ENCODE measurements at places on chromosomes 3 and 15.
A peak's percentile ranks its signal among the peaks of the same experiment; 100 is the strongest.

DNA sequence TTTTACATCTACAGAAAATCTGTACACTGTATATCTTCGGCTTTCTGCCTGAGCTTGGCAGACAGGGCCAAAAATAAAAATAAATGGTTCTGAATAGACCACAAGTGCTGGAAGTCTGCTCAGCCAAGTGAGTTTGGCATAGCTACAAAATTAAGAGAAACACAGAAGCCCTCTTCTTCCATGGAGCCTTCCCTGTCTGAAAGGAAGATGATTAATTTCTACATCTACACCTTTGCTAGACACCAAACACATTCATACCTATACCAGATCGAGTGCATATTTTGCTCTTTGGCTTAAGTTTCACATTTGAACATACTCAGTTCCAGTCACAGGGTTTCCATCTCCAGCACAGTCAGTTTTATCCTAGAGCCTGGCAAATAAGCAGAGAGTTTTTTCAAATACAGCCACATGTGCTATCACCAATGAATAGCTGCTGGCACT, 224.6 kb downstream of the GREM1 start:
- no peak for DNase-seq

DNA sequence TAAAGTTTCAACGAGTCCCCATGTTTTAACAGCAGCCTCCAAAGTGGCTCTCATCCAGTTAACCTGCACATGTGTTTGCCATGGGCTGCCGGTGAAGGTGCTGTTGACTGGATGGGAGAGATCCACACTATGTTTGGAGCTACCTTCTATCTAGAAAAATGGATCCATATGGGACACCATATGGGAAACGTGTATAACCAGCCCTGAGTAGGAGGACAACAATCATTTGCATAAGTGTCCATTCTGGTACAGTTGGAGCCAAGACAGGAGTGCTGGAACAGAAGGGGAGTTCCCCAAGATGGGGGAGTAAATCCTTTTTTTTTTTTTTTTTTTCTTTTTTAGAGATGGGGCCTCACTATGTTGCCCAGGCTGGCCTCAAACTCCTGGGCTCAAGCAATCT, 36.6 kb downstream of the MKRN2 start:
- no peak for DNase-seq

DNA sequence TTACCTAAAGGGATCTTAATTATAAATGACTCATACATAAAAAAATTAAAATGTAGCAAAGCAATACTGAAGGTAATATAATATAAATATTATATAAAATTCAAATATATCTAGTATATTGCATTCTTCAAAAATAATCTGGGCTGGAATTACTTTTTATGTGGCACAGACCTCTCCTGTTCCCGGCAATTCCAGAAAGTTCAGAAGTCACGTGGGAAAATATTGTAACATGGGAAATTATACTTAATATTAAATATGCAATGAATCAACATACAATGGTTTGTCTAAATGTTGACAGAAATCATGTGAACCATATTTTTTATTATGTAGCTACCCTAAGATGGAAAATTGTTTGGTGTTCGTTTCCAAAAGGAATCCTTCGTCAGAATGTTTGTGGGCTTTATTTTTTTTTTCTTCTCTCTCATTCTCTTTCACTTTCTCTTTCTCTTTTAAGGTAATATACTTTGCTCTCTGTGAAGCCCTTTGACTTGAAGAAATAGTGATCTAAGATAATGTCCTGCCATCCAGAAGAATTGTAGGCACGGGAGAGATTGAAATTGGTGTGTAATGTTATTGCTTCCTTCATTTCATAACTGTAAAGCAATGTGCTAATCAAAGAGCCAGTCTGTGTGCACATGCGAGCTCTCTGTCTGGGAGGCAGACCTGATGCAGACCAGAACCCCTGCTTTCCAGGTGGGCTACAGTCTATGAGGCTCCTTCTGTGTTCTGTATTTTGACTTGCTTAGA, 559.4 kb downstream of the NR2F2 start:
- no peak for DNase-seq

DNA sequence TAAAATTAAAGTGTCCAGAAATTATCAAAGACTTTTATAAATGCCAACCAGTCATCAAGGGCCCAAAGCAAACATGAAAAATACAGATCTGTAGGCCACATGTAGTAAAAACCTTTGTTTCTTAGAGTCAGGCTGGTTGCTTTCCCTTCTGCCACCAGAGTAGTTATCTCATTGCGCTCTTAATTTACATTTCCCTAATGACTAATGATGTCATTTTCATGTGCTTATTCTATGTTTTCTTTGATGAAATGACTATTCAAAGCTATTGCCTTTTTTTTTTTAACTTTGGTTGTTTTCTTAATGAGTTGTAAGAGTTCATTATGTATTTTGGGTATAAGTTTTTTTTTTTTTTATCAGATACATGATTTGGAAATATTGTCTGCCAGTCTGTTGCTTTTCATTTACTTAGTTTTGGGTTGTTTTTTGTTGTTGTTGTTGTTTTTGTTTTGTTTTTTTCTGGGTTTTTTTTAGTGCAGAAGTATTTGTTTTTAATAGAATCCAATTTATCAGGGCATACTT, 140.6 kb downstream of the HCN4 start:
- DNase-seq: no peak

- no peak for DNase-seq
Measured at GRCh38 chr15:82968066-82968465, 15.5 kb upstream of the HOMER2 start.

DNA sequence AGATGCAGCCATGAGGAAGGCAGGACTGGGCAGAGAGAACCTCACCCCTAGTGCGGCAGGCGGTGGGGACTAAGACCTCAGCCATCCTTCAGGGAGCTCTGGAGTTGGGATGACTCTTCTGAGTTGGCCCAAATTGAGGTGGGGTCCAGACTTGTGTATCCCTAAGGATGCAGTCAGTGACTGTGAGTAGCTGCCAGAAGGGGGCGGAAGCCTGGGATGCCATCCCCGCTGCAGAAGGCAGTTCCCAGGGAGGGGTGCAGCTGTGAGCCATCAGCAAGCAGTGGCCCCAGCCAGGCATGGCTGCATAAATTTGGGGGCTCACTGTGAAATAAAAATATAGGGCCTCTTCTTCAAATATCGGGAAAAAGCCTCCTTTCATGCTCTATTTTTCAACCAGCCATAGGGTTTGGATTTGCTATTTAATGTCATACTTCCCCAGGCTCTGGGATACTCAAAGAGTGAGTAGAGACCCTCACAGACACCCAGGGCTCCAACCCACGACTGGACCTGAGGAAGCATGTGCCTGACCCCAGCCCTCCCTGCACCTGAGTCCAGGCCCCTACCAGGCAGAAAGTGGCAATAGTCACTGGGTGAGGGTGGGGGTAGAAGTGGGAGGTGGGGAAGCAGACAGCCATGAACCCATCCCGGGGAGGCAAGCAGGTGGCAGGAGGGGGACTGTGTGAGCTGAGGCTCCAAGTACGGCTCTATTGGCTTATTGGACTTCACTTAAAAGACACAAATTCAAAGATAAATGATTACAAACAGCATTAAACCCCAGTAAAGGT, 30.5 kb downstream of the GRK7 start:
- DNase-seq: no peak

- no peak for DNase-seq
Measured at GRCh38 chr3:188772886-188773285, 398.9 kb upstream of the TPRG1 start.

- no peak for DNase-seq
Measured at GRCh38 chr3:177571944-177572315, 374.6 kb upstream of the TBL1XR1 start.

GRCh38 chr3:104347291-104347690, 1019.4 kb upstream of the ALCAM start:
- DNase-seq: no peak

GRCh38 chr3:196640297-196641018, 964 bp downstream of the NRROS start:
- peak; percentile 27 for DNase-seq

GRCh38 chr3:136276049-136276755, 26.1 kb downstream of the PCCB start:
- DNase-seq: no peak
